NCI-H1092 (cell line): ENCODE measurements at places on chromosomes 11 and 22.

DNA sequence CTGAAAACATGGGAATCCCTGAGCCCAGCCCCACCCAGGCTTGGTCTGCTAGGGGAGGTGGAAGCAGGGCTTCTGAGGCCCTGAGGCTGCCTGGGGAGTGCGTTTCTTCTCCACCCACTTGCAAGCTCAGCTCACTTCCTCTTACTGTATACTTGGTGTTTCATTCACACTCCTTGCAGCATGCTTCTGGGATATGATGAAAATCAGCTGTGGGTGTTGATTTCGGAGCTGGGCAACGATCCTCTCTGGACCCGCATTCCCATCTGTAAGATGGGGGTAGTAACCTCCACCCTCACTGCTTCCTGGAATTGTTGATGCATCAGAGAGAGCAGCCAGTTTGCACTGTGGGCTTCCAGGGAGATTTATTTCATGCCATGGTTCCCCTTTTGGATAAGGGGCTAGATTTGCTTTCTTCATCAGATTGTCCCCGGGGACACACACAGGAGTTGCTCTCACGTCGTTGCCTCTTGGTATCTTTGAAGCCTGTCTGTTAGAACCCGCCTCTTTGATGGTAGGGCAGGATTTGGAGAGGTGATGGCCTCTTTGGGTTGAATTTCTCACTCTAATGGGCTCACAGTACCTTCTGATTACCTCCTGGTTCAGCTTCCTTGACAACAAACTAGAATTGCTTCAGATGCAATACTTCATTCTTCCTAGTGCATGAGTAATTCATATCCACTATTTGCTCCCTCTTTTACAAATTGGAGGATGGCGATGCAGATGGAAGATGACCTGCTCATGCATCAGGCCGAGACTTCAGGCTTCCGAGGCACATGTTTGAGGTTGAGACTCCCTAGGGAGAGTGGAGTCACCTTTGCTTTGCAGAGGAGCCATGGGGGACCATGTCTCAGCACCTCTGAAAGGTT is 40.4 kb downstream of the BCR start:
- DNase-seq, result no peak

- no peak for DNase-seq
Observed at GRCh38 chr11:117606790-117607189, 190.2 kb downstream of the DSCAML1 start.

DNA sequence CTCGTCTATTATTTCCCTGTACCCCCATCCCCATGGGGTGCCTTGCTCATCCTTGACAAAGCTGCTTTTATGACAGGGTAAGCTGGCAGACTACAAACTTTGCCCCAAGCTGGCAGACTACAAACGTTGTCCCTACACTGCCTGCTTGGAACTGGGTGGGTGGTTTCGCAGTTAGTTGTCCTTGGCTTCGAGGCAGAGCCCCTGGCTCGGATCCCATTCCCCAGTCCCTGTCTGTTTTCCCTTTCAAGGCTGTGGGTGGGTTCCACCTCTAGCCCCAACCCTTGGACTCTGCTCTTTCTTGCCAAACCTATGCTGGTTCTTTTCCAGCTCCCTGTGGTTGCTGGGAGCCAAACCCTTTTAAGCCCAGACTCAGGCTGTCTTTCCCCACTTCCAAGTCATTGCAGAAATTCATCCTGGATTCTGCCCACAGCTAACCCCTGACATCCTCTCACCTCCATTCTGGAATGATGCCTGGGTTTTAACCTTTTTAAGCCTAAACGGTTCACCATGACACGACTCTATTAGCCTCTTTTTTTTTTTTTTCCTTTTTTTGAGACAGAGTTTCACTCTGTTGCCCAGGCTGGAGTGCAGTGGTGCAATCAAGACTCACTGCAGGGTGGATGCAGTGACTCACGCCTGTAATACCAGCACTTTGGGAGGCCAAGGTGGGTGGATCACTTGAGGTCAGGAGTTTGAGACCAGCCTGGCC is 9.2 kb upstream of the RBM14 start:
- no peak for DNase-seq

- DNase-seq, result no peak
Observed at GRCh38 chr11:48052183-48053044, 72.1 kb downstream of the PTPRJ start.

- DNase-seq, result no peak
Observed at GRCh38 chr22:22001664-22002525, 19.3 kb upstream of the TOP3B start.

DNA sequence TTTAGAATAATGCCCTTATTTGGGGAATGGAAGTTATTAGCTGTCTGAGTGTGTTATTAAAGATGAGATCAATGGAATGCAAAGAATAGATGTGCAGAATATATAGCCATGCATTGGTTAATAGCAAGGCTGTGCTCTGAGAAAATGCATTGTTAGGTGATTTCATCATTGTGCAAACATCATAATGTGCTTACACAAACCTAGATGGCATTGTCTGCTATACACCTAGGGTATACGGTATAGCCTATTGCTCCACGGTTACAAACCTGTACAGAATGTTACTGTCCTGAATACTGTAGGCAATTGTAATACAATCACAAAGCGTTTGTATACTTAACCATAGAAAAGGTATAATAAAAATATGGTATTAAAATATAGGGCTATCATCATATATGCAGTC is 25.5 kb downstream of the SLC5A12 start:
- DNase-seq, result no peak

DNA sequence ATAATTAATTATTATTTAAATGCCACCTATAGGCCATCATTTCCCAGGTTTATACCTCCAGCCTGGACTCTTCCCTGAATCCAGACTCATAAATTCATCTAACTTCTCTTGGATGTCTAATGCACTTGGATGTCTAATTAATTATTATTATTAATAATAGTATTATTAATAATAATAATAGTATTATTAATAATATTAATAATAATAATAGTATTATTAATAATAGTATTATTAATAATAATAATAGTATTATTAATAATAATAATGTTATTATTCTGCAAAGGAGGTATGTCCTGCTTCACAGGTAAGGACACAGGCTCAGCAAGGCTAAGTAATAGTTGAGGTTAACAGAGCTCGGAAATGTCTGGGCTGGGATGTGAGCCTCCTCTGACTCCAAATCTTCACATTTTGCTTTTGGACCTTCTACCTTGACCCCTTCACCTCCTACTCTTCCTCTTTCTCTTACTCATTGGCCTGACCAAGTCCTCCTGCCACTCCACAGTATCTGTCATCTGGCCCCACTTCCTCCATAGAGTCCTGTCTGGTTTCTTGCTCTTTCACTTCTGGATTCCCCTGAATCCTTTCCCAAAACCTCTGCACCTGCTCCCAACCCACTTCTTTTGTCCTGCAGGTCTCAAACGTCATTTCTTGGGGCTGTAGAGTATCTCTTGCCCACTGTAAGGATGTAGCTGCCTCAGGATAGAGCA is 8.0 kb downstream of the RIBC2 start:
- no peak for DNase-seq

DNA sequence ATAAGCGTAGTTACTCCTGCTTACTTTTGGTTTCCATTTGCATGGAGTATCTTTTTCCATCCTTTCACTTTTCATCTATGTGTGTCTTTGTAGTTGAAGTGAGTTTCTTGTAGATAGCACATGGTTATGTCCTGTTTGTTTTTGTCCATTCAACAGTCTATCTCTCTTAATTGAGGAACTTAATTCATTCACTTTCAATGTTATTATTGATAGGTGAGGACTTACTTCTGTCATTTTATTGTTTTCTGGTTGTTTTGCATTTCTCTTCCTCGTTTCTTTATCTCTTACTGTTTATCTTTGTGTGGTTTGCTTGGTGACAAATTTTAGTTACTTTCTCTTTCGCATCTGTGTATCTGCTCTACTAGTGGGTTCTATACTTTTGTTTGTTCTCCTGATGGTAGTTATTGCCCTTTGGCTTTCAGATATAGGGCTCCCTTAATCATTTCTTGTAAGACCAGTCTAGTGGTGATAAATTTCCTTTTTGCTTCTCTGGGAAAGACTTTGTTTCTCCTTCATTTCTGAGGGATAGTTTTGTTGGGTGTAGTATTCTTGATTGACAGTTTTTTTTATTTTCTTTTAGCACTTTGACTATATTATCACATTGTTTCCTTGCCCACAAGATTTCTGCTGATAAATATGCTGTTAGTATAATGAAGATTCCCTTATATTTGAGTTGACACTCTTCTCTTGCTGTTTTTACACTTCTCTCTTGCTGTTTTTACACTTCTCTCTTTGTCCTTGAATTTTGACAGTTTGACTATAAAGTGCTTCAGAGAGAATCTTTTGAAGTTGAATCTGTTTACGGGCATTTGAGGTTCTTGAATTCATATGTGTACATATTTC is 9.0 kb upstream of the RAG1 start:
- no peak for DNase-seq

GRCh38 chr11:45278714-45279113 is 7.4 kb downstream of the SYT13 start:
- DNase-seq, result no peak

- DNase-seq, result no peak
Observed at GRCh38 chr11:128692753-128693415, 988 bp upstream of the FLI1 start.

GRCh38 chr22:46115388-46115678 is 35.0 kb upstream of the PPARA start:
- no peak for DNase-seq

- DNase-seq, result peak; percentile 59
Observed at GRCh38 chr22:35315855-35316745, 16.4 kb downstream of the TOM1 start.

DNA sequence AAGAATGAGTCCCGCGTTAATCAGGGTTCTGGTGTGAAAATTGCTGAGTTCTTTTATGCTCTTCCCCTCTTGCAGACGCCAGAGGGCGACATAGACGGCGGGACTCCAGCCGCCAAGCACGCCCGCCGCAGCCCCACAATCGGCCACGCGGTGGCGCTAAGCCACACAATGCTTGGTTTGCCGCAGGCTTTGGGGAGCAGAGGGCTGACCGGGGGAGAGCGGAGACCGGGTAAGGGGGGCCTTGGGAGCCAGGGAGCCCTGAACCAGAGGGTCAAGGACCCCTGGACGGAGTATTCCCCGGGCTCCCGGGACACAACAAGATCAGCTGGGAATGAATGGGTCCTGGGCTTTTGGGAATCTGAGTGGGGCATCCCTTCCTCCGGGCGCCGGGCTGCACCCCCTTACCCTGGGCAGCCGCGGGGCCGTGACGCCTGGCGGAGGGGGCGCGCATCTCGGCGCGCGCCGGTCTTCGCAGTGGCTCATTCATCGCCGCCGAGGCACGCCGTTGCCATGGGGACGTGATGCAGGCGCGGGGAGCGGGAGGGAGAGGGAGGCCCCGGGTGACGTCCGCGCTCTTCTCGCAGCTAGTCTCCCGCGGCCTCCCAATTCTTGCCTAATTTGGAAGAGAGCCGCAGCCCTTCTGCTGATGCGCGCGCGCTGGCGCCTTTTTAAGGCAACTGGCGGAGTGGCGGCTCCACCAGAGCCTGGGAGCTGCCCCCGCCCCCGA is 12.2 kb upstream of the NPAS4 start:
- peak; percentile 96 for DNase-seq
